ENCODE measurements at places on chromosomes 5 and 9. TPM values are rescaled to one million over a fixed set of nuclear protein-coding genes. Genes with fewer than 3 reads are reported as not detected.

The PCDHGA4 gene
- 0.50 TPM for total RNA-seq

The RFX3 gene
- 12.1 TPM for total RNA-seq

- no peaks in the 10 kb centered on the region for H3K36me3 ChIP-seq
- no peak overlapping the region for H3K4me3 ChIP-seq
- no peak for DNase-seq
- peaks cover 18% of the 10 kb centered on the region for H3K4me1 ChIP-seq
- no peaks in the 10 kb centered on the region for H3K27me3 ChIP-seq
Observed at GRCh38 chr9:36029202-36029601, 7.5 kb upstream of the RECK start.

- H3K27ac ChIP-seq: no peak overlapping the region
- H3K27me3 ChIP-seq: no peaks in the 10 kb centered on the region
- no peaks in the 10 kb centered on the region for H3K4me1 ChIP-seq
- no peaks in the 10 kb centered on the region for H3K36me3 ChIP-seq
Observed at GRCh38 chr9:7570107-7570720, 229.4 kb downstream of the DMAC1 start.

- DNase-seq: no peak
- peaks cover 2% of the 10 kb centered on the region for H3K27me3 ChIP-seq
- H3K4me3 ChIP-seq: no peak overlapping the region
- no peaks in the 10 kb centered on the region for H3K36me3 ChIP-seq
Observed at GRCh38 chr9:83285445-83286225, 222.7 kb upstream of the RASEF start.

Measured in astrocyte (in vitro differentiated cells and primary cell).